ENCODE measurements at places on chromosomes 3 and 15.
A peak's percentile ranks its signal among the peaks of the same experiment; 100 is the strongest.

DNA sequence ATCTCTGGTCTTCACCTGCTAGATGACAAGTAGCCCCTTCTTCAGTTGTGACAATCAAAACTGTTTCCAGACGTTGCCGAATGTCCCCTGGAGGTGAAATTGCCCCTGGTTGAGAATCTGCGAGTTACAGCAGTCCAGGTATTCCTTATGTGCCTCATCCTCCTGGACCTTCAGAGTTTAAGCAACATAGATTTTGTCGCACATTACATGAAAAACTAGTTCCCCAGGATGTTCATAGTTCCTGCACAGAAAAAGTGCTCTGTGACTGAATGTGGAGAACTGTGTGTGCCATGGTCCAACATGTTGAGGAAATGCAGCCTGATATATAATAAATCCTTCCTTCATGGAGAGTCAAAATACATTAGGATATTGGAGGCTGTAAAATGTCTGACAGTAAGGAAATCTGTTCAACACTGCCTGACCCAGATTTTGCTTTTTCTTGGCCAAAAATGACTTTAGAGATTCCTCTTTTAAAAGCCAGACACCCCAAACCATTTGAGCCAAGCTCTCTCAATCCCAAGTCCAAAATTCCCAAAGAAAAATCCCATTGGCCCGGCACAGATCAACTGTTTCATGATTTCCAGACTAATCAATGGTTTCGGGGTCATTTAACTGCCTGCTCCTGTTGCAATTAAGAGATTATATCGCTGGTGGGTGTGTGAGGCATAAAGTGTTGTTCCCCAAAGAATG, 20.4 kb upstream of the SHC4 start:
- DNase-seq = no peak

GRCh38 chr3:151002003-151002981, 29.8 kb upstream of the CLRN1 start:
- DNase-seq = no peak

DNA sequence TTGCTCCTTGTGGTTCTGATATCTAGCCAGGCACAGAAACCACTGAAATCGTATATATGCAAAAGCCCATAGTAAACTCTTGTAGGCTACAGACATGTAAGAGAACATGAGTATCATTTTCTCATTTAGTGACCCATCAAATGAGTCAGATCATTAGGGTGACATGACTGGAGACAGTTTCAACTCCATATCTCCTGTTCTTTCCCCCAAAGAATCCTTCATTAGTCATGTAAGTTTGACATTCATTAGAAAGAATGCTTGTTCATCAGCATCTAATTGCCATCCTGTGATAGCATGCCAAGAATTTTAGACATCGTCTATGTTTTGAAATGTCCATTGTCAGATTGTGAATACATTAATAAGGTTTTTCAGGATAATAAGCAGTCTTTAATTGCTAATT, 264.9 kb upstream of the TPM1 start:
- DNase-seq = no peak

GRCh38 chr15:45641999-45642932, 7.4 kb downstream of the SQOR start:
- DNase-seq = no peak

- no peak for DNase-seq
Observed at GRCh38 chr3:63521657-63522056, 130.8 kb upstream of the SNTN start.

DNA sequence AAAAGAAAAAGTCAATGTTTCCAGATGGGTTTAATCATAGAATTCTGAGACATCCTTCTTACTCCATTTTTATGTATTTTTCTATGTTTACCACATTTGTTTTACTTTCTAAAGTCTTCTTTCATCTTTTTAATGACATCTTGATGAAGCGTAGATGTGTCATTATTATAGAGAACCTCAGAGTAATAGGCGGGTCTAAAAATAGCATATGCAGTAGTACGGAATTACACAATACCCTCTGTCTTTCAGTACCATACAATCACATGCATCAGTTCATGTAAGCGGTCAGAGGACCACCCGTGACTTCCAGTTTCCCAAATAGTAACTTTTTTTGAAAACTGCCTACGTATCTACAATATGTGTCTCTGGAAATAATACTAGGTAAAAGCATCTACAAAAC, 224.0 kb downstream of the PLOD2 start:
- DNase-seq = no peak

GRCh38 chr3:137869022-137869421, 104.9 kb downstream of the SOX14 start:
- no peak for DNase-seq

DNA sequence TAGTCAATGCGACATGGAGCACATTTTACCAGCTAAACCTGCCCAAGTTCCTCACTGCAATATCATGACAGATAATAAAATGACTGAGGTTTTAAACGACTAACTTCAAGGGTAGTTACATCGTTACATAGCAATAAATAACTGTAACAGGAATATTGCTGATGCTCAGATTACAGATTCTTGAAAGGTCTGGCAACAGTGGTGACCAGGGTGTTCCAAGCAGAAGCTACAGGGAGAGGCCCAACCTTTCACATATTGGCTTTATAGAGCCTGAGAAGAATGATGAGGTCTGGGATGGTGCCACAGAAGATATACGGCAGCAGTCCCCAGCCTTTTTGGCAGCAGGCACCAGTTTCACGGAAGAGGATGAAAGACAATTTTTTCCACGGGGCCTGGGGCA, 51.1 kb upstream of the CSPG5 start:
- DNase-seq = no peak

DNA sequence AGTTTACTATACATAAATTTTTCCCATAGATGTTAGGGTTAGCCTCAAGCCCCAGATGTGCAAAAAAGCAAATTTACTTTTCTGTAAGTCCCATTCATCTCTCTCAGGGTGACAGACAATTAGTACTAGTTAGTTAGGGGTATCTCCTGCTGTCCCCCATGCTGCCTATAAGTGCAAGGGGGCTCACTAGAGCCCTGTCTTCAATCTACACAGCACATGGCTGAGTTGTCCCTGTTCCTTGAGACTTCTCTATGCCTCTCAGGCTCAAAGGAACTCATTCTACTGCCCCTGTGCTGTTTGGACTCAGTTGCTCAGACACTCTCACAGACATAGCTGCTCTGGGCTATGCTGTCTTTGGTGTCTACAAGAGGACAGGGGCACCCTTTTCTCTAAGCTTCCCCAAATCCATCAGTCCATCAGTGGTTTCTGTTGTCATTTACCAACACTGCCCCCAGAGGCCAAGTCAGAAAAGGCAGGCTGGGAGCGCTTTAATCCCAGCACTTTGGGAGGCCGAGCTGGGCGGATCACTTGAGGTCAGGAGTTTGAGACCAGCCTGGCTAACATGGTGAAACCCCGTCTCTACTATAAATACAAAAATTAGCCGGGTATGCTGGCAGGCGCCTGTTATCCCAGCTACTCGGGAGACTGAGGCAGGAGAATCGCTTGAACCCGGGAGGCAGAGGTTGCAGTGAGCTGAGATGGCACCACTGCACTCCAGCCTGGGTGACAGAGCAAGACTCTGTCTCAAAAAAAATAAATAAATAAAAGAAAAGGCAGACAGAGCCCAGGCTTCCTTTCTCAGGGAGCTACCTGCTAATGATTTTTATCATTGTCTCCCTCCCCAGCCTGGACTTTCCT, 31.4 kb upstream of the PRTG start:
- DNase-seq = no peak

GRCh38 chr3:186826976-186827857, 15.3 kb upstream of the ADIPOQ start:
- peak; percentile 91 for DNase-seq

DNA sequence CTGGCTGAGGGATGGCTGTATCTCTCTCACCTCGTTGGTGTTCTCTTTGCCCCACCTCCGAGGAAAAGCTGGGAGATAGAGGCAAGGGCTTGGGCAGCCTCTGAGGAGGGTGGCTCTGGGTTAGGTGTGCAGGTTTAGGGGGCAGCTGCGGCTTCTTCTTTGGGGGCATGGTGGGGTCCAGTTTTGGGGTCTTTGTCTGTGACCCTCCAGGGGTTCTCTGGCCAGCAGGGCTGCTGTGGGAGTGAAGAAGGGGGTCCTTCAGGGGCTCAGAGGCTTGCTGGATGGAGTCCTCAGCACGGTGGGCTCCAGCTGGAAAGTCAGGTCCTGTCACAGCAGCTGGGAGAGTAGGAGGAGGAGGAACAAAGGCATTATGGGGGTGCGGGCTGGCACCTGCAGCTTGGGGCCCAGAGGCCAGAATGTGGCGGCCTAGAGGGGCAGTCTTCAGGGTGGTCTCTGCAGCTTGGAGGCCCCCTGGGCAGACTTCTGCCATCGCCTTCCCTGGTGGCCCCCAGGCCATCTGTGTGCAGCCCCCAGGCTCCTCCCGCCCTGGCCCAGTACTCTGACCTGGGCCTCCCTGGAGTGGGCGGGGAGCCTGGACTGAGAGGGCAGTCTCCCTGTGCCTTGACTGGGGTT, 7.0 kb downstream of the XIRP1 start:
- DNase-seq = no peak

GRCh38 chr3:14324224-14324944, 78.0 kb upstream of the SLC6A6 start:
- no peak for DNase-seq

DNA sequence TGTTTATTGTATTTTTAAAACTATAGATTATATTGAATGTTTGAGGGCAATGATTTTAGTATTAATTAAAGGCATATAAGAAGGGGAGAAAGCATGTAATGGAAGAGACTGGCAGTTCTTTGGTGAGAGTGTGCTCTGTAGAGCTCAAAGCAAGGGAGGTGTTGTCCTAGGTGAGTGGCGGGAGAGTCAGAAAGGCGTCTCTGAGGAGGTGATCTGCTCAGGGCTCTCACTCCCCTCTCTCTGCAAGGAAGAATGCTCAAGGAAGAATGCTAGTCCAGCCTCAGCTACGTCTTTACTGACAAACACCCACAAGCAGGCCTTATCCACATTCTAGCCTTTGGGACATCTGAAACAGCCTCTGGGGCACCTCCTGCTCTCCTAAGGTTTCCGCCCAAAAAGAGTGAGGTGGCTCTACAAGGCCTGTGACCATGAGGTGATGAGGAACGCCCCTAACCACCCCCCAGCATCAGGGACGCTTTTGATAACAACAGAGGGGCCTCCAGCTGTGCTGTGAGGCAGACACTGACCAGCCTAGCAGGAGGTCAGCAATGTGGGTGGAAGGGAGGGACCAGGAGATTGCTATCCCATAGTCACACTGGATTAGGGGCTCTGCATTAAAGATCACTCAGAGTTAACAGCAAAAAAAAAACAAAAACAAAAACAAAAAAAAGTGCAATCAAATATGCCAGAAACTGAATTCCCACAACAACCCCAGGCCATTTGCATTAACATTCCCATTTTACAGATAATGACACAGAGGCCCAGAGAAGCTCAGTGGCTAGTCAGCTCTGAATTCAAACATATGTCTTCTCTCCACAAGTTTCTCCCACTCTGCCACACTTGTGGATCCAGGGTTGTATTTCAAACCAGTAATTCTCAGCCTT, 202.2 kb upstream of the CTNNB1 start:
- DNase-seq = no peak
